CD8-positive, alpha-beta memory T cell (primary cell): ENCODE measurements at places on chromosomes 2 and 18. TPM values are rescaled to one million over a fixed set of nuclear protein-coding genes. Genes with fewer than 3 reads are reported as not detected.

FAM161A gene
- 5.6 TPM for total RNA-seq

TMEM178A gene
- not detected for total RNA-seq

TWSG1 gene
- total RNA-seq, result 13.1 TPM

GEN1 gene
- total RNA-seq, result 23.6 TPM

UGT1A8 gene
- total RNA-seq, result not detected

SUPT7L gene
- 33.6 TPM for total RNA-seq

DNA sequence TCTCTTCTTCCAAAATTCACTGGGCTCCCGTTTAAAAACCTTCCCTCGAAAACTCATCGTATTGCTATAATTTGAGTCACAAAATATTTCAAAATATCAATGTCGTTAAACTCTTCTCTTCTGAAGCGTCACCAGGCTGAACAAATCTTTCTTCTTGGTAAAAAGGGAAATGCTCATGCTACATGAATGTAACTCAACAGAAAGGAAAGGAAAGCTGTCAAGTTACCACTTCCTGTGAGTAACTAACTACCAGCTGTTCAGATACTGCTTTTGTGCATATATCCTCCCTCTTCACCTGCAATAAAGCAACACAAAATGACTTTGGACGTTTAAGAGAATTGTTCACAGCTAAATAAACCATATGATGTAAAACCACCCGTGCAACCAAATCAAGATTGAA lies 95.4 kb downstream of the DOCK10 start:
- peak; percentile 53 for DNase-seq

- no peak for DNase-seq
Observed at GRCh38 chr2:118449401-118449800, 361.1 kb downstream of the INSIG2 start.

DNA sequence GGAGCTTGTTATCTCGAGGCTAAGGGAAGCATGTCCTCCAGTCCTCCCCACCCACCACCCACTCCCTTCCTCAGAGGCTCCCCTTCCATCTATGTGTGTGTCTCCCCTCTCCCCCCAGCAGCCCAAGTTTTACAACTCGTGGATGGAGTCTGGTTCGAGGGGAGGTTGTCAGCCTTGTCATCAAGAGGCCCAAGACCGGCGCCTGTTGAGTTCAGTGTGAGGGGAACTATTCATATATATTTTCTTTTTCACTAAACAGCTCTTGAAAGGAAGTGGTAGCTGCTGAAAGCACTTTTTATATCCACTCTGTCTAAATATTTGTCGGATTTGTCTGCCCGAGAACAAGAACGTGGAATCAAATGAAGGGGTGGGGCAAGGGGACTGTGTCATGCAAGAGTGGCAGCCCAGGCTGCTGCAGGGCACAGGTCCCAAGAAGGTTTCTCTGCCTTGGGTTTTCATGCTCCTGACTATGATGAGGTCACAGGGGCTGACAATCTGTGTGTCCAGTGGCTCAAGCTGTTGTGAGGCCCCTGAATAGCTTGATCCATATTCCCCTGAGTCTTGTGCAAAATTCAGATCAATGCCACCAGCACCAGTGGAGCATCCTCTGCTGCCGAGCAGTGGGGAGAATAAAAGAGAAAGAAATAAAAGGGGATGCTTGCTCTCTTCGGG lies 35.0 kb downstream of the NRP2 start:
- no peak for DNase-seq

- no peak for DNase-seq
Observed at GRCh38 chr18:11372163-11372562, 222.8 kb upstream of the PIEZO2 start.

DNA sequence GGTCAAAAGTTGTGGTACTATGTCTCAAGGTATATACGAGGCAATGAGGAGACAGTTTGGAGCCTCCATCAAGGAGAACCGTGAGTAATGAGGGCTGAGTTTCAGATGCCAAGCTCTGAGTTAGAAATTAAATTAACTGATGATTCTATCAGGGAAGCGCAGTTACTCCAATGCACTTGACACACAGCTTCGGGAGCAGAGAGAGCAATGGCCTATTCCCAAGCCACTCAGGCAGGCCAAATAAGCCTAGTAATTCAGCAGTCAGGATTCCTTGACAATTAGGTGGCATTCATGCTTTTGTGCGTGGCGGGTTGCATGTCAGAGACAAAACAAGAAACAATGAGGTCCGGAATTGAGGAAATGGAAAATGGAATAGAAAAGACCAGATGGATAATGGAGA lies 123.2 kb downstream of the MMADHC start:
- no peak for DNase-seq

DNA sequence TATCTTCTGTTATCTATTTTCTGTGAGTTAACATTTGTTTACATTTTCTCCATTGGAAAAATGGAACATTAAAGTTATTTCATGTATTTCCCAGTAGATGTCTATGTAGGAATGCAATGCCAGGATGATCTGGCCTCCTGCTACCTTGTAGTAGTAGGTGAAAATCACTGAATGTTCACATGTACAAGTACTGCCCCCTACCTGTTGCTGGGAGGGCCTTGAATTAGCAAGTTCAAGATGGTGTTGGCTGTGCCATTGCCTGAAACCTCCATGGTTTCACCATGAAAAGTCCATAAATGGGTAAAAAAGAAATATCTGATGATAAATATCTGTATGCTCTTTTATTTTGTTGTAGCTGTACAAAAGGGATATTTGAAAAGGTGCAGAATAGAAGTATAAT lies 30.7 kb downstream of the XRCC5 start:
- DNase-seq, result no peak

GRCh38 chr2:201644001-201644400 lies 698 bp upstream of the TMEM237 start:
- DNase-seq, result no peak

GRCh38 chr2:71277147-71277475 lies 50.2 kb upstream of the PAIP2B start:
- no peak for DNase-seq

DNA sequence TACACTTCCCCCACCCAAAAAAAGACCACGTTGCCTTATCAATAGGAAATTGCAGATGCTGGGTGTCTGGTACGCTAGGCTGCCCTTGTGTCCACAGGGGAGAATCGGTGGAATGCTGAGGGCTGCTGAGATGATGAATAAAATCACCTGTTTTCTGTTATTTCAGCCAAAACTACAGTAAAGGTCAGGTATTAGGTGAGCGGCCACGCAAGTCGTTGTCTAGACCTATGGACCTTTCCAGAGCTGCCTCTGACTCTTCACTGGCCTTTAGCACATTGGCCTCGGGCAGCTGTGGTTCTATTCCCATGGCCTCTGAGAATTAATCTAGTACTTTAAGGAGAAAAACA lies 89.6 kb downstream of the MTCL1 start:
- no peak for DNase-seq

GRCh38 chr2:15407666-15408065 lies 153.5 kb downstream of the NBAS start:
- DNase-seq, result no peak

GRCh38 chr18:9824952-9825371 lies 60.8 kb upstream of the TXNDC2 start:
- no peak for DNase-seq
